ENCODE measurements at places on chromosomes 12 and 14.

DNA sequence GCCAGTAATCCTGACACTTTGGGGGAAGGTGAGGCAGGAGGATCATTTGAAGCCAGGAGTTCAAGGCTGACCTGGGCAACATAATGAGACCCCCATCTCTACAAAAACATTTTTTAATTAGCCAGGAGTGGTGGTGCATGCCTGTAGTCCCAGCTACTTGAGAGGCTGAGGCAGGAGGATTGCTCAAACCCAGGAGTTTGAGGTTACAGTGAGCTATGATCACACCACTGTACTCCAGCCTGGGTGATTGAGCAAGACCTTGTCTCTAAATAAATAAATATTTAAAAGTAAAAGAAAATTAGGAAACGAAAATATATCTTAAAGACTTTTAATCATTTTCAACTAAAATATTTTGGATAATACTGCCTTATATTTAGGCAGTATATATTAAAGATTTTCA lies 25.9 kb downstream of the CKB start:
- no peak overlapping the region for H3K4me3 ChIP-seq
- no peaks in the 10 kb centered on the region for H3K27me3 ChIP-seq
- H3K36me3 ChIP-seq = peaks cover 22% of the 10 kb centered on the region
- H3K4me1 ChIP-seq = no peaks in the 10 kb centered on the region
- no peak overlapping the region for H3K27ac ChIP-seq

DNA sequence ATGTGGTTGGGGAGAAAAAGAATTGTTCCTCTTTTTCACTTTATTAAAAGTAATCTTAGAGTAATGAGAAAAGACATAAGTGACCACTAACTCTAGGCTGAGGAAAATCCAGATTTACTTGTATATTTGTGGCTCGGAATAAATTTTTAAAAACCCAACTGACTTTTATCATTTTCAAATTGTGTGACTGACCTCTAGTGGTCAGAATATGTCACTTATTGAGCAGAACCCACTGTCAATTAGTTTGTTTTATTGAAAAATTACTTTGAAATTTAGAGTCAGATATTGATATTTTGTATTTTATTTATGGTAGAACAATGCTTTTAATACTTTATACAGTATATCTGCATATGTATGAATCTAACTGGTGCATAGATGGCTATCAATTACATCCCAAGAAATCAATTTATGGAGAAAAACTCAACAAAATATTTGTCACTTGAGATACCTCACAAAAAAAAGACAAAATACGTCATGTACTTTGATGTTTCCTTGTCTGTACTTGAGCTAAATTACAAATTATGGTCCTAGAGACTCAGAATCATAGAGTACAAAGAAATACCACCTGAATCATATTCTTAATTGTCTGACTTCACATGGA lies 229.4 kb downstream of the CNTN1 start:
- H3K4me3 ChIP-seq = no peak overlapping the region
- H3K4me1 ChIP-seq = no peaks in the 10 kb centered on the region
- no peak overlapping the region for H3K27ac ChIP-seq

GRCh38 chr12:80708259-80708974 lies 983 bp downstream of the MYF6 start:
- H3K27me3 ChIP-seq = peaks cover 69% of the 10 kb centered on the region
- H3K4me3 ChIP-seq = peak overlapping the region; percentile 77
- H3K27ac ChIP-seq = no peak overlapping the region
- peaks cover 17% of the 10 kb centered on the region for H3K4me1 ChIP-seq
- no peaks in the 10 kb centered on the region for H3K36me3 ChIP-seq

GRCh38 chr12:2299206-2299605 lies 246.4 kb downstream of the CACNA1C start:
- H3K4me3 ChIP-seq = no peak overlapping the region
- no peak overlapping the region for H3K27ac ChIP-seq
- H3K36me3 ChIP-seq = no peaks in the 10 kb centered on the region
- DNase-seq = no peak
- H3K4me1 ChIP-seq = peaks cover 20% of the 10 kb centered on the region

- H3K36me3 ChIP-seq = no peaks in the 10 kb centered on the region
- no peaks in the 10 kb centered on the region for H3K27me3 ChIP-seq
- peaks cover 30% of the 10 kb centered on the region for H3K4me1 ChIP-seq
- H3K27ac ChIP-seq = no peak overlapping the region
- H3K4me3 ChIP-seq = no peak overlapping the region
Observed at GRCh38 chr12:84741692-84742091, 170.9 kb downstream of the SLC6A15 start.

DNA sequence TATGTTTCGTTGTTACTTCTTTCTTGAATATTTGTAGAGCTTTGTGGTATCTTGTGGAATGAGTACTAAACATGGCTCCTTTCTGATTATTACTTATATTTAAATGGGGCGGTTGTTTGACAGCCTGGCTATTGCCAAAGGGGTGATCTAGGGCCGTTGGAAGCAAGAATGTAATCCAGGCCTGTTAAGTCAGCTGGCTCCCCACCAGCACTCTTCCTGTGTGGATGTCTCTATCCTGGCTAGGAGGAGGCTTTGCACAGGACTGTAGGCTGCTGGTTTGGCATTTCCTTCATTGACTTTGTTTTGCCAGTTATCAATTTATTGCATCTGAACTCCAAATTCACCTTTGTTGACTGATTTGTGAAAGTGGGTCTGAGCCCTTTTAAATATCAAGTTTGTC lies 5.6 kb downstream of the FAM234B start:
- no peaks in the 10 kb centered on the region for H3K27me3 ChIP-seq
- H3K4me3 ChIP-seq = no peak overlapping the region
- H3K4me1 ChIP-seq = peaks cover 17% of the 10 kb centered on the region
- no peak overlapping the region for H3K27ac ChIP-seq

DNA sequence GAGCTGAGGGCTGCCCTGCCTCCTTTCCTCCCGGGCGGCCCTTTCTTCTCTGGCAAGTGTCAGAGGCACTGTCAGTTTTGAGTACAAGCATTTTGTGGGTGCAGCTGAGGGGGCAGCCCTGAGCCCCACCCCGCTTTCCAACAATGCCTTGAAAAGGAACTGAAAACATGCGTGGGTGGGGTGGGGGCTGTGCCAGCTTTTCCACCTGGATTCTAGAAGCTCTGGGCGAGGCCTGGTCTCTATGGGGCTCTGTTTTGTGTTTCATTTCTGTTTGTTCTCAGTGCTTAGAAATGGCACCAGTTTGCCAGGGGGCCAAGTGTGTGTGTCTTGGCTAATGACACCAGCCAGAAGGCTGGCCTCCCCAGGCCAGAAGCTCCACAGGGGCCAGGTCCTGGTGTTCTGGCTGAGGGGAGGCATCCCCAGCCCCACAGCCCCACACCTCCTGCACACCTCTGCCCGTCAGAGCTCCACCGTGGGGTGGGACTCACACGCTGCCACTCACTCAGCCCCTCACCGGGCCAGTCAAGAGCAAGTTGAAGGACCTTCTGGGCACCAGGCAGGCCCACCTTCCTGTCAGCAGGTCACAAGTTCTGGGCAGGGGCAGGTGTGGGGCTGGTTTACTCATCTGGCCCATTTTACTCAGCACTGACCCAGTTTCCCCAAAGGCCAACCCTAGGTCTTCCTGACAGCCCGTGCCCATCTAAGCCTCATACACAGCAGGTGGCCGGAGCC lies 155.1 kb downstream of the CALM1 start:
- no peak overlapping the region for H3K27ac ChIP-seq
- H3K36me3 ChIP-seq = peaks cover 12% of the 10 kb centered on the region
- H3K4me3 ChIP-seq = no peak overlapping the region
- H3K27me3 ChIP-seq = peaks cover 2% of the 10 kb centered on the region
